ENCODE measurements at places on chromosomes 12 and 14. TPM values are rescaled to one million over a fixed set of nuclear protein-coding genes. Genes with fewer than 3 reads are reported as not detected.

COX8C gene
- total RNA-seq: not detected

TAS2R19 gene
- 5.7 TPM for total RNA-seq

CLEC4C gene
- not detected for total RNA-seq

GRCh38 chr12:61250303-61250702, 1009.9 kb upstream of the USP15 start:
- no peak for DNase-seq

DNA sequence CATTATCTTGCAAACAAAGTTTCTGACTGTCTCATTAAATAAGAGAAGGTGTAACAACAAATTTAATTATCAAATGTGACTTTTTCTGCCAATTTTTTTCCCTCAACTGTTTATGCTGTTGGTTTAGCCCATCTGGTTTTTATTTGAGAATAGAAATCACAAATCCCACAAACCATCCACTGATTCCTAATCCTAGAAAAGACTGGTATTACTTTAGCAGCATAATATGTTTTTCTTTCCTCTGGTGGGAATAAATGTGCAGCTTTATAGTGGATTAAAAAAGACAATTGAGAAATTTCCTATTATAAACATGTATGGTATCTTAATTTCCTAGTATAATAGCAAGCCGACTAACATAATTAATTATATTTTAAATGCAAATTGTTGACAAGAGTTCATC, 257.9 kb upstream of the FOXN3 start:
- no peak for DNase-seq

GRCh38 chr14:22084393-22085281, 411.0 kb upstream of the OR4E1 start:
- no peak for DNase-seq

GRCh38 chr14:45251912-45252311, 1.1 kb downstream of the MIS18BP1 start:
- no peak for DNase-seq

DNA sequence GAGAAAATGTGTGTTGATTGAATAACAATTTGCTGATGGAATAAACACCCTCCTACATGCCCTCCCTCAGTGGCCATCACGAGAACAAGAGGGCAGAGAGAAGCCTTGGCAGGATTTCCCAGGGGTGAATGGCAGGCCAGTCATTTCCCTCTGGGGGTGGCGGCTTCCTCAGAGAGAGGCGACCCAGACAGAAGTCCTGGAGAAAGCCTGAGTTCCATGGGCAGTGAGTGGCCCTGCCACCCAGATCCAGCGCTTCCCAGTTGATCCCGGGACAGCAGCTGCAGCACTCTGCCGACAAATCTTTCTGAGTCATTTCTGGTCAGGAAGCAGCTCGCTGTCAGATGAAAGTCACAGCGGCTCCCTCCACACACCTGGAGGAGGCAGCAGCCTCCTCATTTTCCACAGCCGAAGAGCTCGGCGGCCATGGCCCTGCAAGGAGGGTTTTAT, 123.0 kb downstream of the SCARB1 start:
- DNase-seq: no peak

DNA sequence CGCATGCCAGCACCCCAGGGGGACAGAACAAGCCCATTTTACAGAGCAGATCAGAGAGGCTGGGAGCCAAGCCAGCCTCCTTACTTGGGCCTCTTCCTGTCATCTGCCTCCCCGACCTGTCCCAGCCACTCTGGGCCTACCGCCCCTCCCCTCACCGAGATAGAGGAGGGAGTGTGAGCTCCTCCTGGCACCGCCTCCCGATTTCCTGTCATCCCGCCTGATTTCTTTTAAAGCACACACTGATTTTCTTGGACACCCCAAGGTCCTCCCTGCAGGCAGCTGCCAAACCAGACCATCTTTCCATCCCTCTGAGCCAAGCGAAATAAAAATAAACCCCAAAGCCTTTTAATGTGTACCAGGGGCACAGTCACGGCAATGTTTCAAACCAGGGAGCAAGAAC, 108.4 kb downstream of the RFLNA start:
- DNase-seq: no peak

GRCh38 chr12:41605545-41606305, 417.6 kb downstream of the PDZRN4 start:
- DNase-seq: no peak

DNA sequence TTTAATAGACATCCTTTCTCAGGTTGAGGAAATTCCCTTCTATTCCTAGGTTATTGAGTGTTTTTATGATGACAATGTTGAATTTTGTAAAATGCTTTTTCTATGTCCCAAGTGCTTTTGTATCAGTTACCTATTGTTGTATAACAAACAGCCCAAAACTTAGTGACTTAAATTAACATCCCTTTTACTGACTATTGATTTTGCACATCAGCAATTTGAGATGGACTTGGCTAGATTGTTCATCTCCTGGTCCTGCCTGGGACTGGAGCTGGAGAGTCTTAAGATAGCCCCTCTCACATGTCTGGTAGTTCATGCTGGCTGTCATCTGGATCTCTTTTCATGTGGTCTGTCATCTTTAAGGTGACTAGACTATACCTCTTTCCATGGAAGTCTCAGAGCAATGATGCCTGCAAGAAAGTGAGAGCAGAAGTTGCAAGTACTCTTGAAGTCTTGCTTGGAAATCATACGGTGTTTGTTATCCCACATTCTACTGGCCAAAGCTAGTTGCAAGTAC, 132.6 kb downstream of the RPAP3 start:
- no peak for DNase-seq

GRCh38 chr14:52240623-52241022, 26.9 kb upstream of the PTGDR start:
- DNase-seq: no peak

DNA sequence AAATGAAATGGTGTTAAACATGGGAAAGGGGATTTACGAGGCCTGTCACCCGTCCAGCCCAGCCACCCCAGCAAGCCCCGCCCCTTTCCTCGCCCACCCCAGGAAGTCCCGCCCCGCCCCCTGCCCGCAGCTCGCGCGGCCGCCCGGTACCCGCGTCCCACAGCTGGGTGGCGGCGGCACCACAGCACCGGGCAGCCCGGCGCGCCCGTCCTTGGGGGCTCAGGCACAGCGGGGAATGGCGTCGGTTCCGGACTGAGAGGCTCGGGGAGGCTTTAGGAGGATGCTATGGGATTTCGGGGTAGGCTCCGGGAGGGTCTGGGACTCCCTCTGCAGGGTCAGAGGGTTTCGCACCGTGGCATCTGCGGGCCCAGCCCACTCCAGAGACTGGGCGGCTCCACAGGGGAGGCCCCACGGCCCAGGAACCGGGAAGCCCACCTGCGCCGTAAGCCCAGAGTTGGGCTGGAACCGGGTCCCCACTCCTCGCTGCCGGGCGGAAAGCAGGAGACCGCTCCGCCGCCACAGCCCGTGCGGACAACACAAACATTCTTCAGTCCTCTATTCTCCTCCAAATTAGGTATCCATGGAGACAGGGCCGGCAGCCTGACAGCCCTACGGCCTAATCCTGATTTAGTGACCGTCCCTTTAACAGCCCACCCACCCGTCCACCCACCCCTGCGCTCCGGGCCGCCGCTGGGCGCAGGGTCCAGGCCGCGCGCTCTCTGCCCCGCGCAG, 1.4 kb downstream of the FIGNL2 start:
- peak; percentile 72 for DNase-seq

GRCh38 chr12:109876406-109876805, 3.9 kb downstream of the GLTP start:
- DNase-seq: no peak

GRCh38 chr14:49220492-49220891, 365.7 kb downstream of the RPS29 start:
- DNase-seq: no peak

DNA sequence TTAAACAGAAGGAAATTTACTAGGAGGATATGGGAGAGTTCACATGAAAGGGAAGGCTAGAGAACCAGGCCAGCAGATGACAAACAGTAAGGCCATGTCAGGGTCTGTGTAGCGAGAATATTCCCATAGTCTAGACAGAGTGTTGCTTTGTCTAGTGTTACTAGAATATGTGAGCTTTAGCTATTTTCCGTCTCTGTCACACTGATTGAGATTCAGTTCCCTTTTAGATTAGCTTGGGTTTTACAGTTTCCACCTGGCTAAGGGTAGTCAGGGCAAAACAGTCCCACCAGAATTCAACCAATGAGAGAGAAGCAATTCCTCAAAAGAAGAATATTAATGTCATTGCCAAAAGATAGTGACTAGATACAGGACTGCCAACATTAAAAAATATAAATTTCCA, 82.8 kb upstream of the MDM1 start:
- no peak for DNase-seq

Measured in Caco-2 (cell line).